ENCODE measurements at places on chromosomes 5 and 9.
A peak's percentile ranks its signal among the peaks of the same experiment; 100 is the strongest.

- no peak for DNase-seq
Measured at GRCh38 chr9:129895376-129896268, 60.4 kb downstream of the USP20 start.

DNA sequence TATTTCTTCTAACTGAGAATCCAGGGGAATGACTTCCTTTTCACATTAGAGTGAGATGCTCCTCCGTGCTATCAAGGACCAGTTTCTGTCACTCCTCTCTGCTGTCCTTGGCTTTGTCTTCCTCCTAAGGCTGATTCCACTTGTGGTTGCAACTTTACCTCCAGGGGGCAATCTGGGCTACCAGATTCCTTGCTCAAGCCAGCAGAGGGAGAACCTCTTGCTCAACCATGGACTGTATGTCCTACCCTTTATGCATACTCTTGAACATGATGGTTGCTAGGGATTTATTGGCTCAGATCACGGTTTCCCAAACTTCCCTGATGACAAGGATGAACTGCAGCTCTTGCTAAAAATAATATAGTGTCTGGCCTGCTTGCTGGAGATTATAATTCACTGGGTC lies 24.0 kb downstream of the NNT start:
- peak; percentile 5 for DNase-seq

DNA sequence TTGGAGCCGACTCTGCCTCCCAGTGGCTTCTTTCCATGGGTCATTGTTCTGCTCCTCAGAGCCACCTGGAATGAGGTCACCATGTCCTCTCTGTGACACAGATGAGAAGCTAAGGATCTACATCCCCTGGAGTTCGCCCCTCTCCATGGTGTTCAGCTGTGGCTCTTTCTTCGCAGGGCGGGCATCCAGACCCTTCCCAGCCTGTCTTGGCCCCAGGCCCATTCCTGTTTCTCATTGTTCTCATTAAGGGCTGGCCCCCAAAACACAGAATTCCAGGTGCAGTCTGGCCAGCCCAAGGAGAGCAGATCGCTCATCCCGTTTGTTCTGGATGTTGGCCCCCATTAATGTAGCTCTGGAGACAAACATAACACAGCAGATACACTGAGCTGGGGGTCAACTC lies 66.4 kb upstream of the COL15A1 start:
- no peak for DNase-seq

DNA sequence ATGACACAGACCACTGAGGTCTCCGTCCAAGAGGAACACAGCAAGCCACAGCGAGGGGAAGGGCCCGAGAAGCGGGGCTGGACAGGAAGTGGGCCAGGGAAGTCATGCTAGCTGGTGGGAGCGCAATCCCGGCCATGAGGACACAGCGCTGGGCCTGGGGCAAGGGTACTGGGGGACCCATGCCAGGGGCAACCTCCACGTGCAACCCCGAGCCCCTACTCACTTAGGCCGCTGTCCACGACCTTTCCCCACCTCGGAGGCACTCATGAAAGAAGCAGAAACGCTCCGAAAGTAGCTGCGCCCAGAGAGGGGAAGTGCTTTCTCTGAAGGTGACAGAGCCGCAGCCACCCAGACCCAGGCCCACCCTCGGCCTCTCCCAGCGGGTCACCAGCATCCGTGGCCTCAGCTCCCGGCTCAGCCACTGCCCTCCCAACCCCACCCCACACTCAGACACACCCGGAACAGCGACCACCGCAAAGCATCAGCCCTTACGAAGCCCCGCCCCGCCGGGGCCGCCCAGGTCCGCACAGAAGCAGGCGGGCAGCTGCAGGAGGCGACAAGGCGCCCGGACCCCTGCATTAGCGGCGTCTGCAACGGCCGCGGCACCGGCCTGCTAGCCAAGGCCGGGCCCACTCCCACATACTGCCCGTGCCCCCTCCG lies 782 bp downstream of the BICD2 start:
- peak; percentile 19 for DNase-seq

- DNase-seq, result no peak
Measured at GRCh38 chr9:137368431-137369035, 54.4 kb downstream of the EXD3 start.

- no peak for DNase-seq
Measured at GRCh38 chr5:55062039-55062779, 38.2 kb downstream of the GZMK start.

- no peak for DNase-seq
Measured at GRCh38 chr5:168765551-168766425, 186.6 kb upstream of the PANK3 start.

DNA sequence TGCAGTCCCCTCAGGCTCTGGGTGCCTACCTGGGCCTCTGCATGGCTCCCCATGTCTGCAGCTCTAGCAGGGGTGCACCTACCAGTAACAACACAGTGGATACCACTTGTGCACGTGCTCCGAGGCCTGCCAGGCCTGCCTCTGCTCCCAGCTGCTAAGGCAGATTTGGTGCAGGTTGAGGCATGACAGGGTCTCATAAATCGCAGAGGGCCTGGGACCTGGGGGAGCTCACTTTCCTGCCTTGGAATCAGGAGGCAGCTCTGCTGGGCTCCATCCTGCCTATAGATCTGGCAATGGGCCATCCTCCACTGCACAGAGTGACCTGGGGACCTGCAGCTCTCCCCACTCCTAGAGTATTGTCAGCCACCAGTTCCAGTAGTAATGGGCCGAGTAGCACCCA lies 121.9 kb upstream of the CXCL14 start:
- no peak for DNase-seq

DNA sequence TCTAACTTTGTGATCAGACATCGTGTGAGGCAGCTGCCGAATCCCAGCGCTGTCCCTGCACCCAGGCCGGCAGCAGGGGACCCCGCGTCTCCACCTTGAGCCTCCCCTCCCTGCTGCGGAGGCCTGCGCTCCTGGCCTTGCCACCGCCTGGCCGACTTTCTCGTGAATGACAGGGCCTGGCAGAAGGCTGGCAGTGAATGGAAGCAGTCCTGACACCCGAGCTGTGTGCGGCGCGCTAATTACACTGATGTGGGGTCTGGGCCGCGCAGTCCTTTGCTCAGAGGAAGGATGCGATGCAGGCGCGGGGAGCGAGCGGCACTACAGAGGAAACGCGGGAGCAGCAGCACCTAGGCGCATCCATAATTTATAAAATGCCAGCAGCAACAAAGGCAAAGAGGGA lies 40.3 kb downstream of the POU4F3 start:
- DNase-seq, result no peak

DNA sequence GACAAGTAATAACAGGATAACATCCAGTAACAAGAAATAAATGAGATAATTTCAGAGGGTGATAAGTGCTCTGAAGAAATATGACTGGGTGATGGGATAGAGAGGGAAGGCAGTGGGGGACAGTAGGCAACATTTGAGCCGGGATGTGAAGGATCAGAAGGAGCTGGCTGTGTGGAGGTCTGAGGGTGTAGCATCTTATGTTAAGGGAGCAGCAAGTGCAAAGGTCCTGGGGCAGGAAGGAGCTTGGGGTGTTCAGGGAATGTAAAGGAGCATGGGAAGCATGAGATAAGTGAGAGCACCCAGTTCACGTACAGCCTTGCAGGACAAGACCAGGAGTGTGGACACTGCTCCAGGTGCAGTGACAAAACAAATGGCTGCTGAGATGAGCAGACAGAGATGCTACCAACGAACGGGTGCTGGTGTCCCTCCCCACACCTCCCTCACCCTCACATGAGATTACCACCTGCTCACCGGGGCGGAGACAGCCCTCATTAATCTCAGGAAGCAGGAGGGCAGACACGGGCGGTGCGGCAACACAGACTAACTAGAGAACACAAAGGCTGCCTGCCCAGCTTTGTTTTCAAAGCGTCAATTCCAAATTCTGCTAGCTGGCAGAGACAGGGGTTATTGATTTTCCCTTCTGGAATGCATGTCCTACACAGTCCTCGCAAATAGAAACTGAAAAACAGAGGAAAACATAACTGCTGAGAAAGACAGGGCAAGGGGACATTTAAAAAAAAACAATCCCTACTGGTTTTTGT lies 298.1 kb upstream of the PANK3 start:
- DNase-seq, result peak; percentile 14

GRCh38 chr5:61667525-61668218 lies 335.6 kb downstream of the ZSWIM6 start:
- no peak for DNase-seq

DNA sequence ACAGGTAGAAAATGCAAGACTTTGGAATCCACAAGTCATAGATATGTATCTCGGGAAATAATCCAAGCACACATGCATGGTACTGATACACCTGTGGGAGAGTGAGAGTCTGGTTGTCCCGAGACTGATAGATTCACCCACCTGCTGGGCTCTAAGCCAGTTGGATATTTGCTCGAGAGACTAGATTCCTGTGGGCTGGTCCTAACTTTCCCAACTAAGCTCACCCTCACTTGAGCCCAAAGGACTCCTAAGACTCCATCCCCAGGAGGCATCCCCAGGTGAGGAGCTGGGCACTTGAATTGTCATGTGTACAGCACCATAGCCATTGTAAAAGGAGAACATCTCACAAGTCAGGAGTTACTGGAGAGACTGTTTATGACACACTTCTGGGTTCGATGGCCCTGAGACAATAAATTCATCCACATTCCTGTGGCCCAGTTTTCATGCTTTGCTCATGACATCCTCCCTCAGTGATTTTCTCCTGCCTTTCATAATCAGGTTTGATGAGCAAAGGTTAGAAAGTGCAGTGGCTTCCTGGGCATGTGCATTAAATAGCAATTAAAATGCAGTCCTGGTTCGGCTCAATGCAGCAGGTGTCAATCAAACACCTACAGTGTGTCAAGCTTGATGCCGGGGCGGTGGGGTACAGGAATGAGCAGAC lies 18.1 kb downstream of the SLC1A1 start:
- DNase-seq, result no peak

DNA sequence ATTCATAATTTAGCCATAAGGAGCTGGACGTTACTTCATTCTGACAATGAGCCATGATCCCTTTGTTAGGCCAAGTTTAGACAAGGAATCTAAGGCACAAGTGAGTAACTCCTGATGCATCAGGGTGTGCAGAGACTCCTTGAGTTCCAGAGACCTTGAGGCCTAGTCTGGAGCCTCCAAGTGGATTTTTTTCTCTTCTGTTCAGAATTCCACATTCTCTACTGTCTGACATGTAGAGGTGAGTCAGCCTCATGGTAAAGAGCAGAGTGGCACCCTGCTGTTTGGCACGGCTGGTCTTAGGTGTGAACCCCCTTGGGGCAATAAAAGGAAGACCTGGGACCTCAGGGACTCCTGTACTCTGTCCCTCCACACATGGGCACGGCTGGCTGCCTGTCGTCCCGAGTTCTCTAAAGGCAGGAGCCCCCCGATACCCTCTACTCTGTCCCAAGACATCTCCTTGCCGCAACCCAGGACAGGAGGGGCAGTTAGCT lies 22.0 kb upstream of the TGFBI start:
- no peak for DNase-seq

DNA sequence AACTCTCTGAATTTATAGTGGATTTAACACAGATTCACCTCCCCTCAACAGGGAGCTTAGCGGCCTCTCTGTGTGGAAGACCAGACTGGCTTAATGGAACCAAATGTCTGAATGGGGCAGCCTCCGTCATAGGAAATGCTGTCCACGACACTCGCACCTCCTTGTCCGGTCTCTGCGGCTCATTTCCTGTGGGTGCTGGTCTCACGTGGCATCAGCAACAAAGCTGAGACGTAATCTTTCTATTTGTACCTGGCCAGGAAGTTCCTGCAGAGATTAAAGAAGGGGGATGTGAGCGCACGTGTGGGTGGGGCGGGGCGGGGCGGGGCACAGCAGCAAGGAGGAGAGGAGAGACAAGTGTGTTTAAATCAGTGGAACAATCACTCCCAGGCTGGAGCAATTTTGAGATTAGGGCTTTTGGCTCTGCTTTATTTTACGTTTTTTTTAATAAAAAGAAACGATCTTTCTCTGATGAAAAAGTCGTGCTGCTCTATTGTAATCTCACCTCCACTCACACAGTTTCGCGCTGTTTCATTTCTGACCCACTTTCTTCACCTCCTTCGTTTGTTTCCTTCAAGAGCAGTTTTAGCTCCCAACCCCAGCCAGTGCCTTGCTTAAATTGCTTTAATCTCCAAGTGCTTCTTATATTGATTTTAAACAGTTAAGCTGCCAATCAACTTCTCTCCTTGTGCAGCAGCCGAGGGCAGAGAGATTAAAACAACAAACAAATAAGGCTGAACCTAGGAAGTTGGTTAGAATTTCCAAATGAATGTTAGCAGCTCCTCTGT lies 132.2 kb upstream of the ASTN2 start:
- DNase-seq, result no peak

GRCh38 chr5:141519605-141520565 lies 31.0 kb downstream of the PCDHGC5 start:
- DNase-seq, result no peak

DNA sequence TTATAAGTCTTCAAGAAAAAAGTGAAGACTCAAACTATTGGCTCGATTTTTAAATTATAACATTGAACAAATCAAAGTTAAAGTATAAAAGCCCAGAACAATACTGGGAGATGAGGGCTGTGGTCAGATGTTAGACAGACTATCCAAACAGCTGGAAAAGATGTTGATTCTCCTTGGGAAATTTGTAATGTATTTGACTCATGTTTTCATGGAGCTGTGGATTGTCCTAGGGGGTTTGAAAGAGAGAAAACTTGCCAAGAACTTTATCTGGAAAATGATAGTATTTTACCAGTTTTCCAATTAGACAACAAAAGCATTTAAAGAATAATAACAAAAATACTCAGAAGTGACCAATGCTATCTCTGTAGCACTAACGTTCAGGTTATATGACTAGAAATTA lies 339.2 kb downstream of the ARL15 start:
- DNase-seq, result no peak

GRCh38 chr9:93461821-93462220 lies 8.4 kb upstream of the FAM120AOS start:
- no peak for DNase-seq

DNA sequence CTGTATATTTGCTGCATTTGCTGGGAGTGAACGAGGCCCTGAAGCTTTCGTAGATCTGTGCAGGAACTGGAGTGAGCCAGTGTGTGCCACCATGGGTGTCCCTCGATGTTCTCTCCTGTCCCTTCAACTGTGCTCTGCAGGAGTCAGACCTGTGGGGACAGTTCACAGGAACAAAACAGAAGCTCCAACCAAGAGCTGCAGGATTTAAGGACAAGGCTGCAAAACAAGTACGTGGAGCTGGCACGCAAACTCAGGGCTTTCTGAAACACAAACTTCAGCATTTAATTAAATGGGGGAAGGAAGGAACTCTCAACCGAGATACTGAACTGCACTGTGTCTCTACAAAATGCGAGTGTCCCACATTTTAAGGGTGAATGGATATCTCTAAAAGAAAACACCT lies 24.2 kb downstream of the BASP1 start:
- DNase-seq, result no peak

DNA sequence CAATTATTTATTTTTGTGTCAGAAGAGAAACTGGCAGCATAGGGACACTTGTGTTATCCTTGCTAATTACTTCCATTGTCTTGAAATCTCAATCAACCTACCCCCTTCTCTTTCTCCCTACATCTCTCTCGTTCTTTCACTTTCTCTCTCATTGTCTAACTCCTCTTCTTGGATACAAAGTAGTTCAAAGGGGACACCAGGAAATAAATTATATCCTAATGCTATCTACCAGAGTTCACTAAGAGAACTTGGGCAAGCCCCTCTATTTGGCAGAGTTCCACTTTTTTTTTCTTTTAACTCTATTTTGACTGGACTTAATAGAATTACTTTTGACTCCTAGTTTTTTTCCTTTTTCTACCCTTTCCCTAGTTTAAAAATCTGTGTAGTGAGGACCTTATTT lies 102.2 kb downstream of the MEF2C start:
- no peak for DNase-seq

GRCh38 chr5:77844373-77844622 lies 68.2 kb upstream of the TBCA start:
- DNase-seq, result no peak

- DNase-seq, result no peak
Measured at GRCh38 chr9:117485176-117485575, 70.3 kb upstream of the ASTN2 start.

GRCh38 chr5:125492977-125493376 lies 746.5 kb upstream of the ZNF608 start:
- DNase-seq, result no peak

All from NCI-H1092 treated with DMSO at 0.1 percent for 48 hours (cell line).